ENCODE measurements at places on chromosomes 11 and 22.

- DNase-seq: no peak
These were observed 123.4 kb upstream of the OR9Q1 start for GRCh38 chr11:57900320-57900719.

DNA sequence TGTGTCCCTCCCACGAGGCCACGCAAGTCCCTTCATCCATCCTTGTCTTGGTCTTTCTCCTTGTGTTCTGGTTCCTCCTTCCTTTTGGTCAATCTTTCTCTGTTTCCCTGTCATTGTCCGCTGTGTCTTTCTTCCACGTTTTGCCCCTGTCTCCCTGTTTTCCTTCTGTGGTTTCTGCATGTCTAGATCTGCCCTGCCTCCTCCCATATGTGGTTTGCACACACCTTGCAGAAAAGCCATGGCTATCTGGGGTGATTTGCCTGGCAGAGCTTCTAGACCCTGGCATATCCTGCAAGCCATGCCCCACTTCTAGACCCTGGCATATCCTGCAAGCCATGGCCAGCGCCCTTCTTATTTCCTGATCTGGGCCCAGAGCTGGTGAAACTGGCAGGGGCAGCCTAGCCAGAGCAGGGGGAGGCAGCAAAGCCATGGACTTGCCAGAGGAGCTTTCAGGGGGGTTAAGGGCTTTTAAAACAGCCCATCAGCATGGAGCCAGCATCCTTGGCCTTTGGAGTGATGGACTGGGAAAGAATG is 131.6 kb upstream of the NECTIN1 start:
- DNase-seq: no peak

DNA sequence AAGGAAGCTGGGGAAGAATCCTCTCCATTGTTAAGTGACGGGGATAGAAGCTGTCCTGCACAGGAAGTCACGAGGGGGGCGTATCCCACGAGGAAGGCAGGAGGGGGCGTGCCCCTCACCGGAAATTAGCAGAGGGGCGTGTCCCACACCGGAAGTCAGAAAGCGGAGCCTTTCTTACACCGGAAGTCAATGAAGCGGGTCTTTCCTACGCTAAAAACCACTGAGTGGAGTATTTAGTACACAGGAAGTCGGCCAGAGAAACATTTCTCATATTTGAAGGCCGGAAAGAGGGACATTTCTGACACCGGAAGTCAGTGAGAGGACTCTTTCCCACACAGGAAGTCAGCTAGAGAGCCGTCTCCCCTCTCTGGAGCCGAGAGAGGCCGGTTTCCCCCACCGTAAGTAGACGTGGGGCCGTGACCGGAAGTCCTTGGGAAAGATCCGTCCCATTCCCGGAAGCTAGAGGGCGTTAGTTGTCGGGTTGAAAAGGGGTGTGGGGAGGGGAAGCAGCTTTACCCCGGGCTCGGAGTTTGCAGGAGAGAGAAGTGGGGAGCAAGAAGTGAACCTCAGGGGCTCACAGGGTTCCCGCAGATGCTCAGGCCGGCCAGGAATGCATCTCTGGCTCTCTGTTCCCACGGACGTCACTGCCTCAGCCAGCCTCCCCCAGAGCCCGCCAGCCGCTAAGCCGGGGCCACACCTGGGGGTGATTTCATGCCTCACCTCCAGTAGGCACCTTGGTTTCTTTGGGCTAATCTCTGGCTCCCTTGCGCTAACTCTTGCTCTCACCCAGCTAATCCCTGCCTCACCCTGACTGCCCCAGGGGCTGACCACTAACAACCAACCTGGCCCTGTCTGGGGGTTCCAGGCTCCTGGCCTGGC is 15.4 kb downstream of the MIAT start:
- peak; percentile 66 for DNase-seq

GRCh38 chr11:66083767-66084166 is 13.7 kb downstream of the PACS1 start:
- no peak for DNase-seq

DNA sequence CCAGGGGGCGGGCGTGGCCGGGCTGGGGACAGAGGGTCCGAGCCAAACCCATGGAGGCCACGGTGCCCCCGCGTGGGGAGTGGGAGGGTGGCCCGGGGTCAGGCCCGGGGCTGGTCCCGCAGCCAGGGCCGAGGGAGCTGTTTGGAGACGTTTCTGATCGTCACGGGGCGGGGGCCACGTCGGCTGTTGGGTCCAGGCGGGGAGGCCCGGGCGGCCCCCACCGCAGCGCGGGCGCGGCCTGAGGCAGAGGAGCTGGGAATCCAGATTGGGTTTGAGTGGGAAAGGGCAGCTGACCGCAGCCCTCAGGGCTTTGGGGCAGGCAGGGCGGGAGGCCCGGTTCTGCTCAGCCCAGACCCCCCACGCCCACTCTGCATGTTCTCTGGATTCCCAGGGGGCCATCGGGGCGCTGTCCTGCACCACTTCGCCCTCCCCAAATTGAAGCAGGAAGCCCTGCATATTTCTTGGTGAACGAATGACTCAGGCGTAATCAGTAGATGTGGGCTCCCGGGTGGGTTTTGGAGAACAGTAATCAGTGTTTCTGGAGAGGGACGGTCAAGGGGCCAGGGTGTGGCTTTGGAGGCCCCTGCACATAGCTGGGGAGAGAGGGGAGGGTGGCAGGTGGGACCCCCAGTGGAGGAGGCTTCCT is 583 bp downstream of the MRPL23 start:
- no peak for DNase-seq

GRCh38 chr11:116037861-116038260 is 533.6 kb upstream of the CADM1 start:
- no peak for DNase-seq

DNA sequence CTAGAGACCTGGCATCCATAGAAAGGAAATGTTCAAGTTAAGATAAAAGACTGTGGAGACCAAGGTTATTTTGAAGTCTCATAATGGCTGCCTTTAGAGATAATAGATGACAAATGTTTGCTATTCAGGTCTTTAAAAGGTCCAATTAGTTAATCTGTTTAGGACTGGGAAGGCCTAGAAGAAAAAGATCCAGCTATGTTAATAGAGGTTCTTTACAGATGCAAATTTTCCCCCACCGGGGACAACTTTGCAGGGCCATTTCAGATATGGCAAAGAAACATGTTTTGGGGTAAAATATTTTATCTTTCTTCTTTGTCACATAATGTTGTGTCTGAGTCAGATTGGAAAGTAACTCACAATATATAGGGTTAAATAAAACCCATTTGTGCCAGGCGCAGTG is 3.1 kb upstream of the APOBEC3G start:
- no peak for DNase-seq

DNA sequence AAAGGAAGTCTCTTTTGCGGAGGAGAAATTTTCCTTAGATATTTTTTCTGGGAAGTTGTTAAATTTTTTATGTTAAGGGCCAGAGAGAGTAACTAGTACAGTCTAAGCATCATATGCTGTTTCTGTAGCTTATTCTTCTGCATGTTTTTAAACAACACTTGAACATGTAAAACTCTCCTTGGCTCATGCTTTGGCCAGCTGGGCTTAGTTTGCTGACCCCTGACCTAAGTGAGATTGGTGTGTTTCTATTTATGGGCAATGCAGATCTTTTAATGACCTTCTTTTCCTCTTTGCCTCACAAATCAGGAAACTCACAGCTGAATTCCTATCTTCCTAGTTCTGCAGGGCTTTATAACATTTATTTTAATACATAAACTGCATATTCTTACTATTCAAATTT is 942.5 kb downstream of the OPCML start:
- no peak for DNase-seq

DNA sequence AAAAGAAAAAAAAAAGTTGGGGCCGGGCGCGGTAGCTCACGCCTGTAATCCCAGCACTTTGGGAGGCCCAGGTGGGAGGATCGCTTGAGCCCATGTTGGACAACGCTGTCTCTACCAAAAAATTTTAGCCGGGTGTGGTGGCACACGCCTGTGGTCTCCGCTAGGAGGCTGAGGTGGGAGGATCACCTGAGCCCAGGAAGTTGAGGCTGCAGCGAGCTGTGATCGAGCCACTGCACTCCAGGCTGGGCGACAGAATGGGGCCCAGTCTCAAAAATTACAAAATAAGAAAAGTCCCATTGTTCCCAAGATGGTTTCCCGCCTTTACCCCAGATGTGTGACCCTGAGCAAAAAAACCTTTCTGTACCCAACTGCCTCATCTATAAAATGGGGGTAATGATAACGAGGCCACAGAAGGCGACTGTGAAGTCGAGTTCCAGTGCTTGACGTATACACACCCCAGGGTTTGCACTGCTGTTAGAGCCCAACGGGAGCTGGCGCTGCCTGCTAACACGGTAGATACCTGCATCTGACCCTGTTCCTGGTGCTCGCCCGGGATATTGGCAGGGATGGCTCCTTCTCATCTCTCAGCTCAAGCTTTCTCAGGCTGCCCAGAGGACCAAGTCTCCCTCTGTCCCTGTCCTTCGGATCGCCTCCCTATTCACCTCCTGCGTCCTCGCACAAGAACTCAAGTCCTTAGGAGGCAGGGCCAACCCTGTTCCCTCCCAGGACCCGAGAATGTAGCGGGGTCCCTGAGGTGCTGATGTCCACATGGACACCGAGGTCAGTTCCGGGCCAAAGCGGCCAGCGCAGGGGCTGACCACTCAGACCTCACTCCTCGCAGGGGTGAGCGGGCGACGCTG is 1.1 kb upstream of the RPLP2 start:
- DNase-seq: no peak

DNA sequence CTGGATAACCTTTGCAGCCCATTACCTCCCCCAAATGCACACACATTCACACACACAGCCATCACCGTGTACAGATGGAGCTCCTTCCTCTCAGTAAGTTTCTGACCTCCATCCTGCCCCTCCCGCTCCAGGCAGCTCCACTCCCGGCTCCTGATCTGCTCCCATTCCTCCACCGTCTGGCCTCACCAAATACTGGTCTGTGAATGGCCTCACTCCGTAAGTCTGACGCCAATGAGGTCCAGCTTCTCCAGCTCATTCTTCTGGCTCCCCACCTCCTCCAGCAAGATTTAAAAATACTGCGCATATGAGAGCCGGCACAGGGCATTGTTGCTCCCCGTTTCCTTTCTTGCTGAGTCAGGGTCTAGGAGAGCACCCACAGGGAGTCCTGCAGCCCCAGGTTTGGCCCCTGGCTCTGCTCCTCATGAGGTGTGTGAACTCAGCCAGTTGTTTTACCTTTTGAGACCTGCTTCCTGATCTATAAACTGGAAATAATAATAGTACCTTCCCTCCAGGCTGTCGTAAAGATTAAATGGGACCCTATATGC is 14.0 kb upstream of the TUB start:
- no peak for DNase-seq

DNA sequence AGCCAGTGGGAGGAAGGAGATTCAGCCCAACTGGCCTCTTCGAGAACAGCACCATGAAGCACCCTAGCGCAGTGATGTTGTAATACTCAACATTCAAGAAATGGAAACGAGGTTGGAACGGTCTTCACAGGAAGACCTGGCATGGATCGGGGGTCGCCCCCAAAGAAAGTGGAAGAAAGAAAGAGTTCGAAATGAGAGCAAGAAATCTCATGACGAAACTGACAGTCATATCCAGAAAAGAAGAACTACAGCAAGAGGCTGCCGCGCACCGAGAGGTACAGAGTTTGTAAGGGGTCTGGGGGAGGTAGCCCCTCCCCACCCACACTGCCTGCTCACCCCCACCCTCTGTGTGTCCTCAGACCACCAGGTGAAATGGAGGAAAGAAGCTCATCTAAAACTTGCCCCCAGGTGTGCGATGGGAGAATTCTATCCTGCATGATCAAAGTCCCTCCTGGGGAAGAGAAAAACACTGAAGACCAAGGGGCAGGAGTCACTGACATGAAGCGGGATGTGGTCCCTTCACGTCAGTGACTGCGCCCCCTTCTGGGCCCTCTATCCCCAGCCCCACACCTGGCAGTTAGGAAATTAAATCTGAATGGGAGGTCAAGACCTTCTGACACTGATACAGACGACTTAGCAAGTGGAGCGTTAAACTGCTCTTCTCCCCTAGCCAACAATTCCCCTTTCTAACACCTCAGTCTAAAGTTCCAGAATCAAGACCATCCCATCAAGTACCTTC is 52.9 kb upstream of the SPATA19 start:
- no peak for DNase-seq

- no peak for DNase-seq
These were observed 175.1 kb downstream of the SWAP70 start for GRCh38 chr11:9838961-9839360.

- DNase-seq: no peak
These were observed 41.7 kb downstream of the IRAG1 start for GRCh38 chr11:10651656-10652361.

DNA sequence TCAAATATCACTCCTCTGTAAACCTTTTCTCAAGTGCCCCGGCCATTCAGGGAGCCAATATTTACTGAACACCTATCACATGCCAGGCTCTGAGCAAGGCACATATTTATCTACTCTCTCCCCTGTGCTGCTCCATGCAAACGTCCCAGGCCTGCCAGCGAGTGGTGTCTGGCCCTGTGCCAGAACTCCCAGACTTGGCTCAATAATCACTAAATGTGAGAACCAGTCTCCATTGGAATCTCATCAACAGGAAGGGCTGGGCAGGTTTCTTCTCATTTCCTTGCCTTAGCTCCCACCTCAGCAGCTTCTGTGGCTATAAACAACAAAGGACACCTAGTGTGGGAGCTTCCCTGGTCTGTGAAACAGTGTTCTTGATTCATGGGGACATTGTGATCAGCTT is 21.7 kb downstream of the RASSF10 start:
- no peak for DNase-seq

GRCh38 chr11:3796801-3797328 is 489 bp downstream of the NUP98 start:
- no peak for DNase-seq

DNA sequence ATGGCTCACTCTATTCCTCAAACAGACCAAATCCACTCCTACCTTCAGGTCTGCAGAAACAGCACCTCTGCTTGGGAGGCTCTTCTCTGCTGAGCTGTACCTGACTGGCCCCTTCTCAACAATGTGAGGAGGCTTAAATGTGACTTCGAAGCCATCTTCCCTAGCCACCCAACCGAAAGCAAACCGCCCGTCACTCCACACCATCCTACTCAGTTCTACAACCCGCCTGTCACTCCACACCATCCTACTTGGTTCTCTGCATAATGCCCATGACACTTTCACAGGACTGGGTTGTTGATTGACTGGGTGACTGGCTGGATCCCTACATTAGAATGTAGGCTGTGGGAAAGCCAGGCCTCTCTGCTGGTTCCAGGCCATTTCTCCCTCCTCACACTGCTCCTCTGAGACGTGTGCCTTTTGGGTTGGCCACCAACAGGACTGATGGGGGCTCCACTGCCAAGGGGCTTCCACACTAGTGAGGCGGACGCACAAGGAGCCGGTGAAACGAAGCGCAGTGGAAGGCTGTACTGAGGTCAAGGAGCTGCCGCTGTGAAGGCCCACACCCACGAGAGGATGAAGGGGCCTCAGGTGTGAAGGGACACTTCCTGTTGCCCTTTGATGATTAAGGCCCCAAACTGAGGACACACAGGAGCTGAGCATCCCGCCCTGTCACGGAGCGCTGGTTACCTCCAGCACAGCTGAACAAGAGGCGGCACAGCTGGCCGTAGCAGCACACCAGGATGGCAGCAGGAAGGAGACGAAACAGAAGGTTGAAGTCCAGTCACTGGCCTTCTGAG is 47.5 kb upstream of the SPATA19 start:
- DNase-seq: no peak

GRCh38 chr22:28547132-28547842 is 132.4 kb downstream of the TTC28 start:
- DNase-seq: no peak

All from GM12891 (cell line).